ENCODE measurements at places on chromosomes 12 and 14.

DNA sequence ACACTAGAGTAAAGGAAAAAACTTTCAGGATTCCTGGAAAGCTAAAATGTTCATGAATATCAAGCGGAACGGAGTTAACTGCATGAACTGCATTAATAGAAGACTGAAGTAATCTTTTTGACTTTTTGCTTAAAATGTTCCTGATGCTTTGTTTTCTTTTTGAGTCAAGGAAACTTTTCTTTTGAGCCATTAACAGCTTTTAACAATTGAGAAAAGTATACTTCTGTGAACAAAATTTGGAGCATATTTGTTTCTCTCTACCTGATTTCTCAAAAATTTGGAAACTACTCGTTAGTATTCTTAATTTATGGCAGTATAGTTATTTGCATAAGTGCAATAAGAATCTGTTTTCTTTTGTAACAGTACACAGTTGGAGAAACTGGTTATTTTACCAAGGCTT lies 78.5 kb downstream of the CALM1 start:
- no peak for DNase-seq

DNA sequence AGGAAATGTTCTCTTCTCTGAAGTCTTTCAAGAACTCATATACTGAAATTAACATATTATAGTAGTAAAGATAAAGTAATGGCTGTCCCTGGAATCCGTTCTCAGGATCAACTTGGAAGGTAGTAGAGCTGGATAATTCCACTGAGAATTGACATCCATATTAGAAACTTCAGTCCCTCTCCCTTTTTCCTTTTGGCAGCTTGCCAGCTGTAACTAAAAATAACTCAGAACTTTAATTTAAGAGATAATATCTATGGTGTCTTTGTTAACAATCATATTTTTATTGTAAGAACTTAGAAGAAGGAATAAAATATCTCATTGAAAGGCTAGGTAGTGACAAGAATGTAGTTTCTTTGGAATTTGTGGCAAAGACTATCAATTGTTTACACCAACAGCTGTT lies 61.4 kb upstream of the PLEKHA5 start:
- DNase-seq: no peak

DNA sequence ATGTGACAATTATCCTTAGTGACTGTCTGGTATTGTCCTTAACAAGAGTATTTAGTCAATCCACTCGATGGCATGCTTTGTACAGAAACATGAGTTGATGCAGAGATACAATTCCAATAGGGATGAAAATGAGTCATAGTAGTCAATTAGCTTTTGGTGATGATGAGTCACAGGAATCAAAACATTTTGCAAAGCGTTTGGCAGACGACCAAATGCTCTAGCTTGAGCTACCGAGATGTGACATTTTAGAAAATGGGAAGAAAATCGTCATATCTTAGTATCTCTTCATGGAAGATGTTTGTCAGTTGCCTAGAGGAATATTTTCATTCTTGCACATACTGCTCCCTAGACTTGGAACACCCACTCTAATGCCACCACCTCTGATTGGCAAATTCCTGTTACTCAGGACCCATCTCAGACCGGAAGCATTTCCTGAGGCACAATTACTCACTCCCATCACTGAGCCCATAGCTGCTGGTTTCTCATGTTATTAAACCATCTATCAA lies 95.0 kb downstream of the LMNTD1 start:
- DNase-seq: no peak

GRCh38 chr12:15534322-15534721 lies 212.0 kb downstream of the PTPRO start:
- peak; percentile 55 for DNase-seq

DNA sequence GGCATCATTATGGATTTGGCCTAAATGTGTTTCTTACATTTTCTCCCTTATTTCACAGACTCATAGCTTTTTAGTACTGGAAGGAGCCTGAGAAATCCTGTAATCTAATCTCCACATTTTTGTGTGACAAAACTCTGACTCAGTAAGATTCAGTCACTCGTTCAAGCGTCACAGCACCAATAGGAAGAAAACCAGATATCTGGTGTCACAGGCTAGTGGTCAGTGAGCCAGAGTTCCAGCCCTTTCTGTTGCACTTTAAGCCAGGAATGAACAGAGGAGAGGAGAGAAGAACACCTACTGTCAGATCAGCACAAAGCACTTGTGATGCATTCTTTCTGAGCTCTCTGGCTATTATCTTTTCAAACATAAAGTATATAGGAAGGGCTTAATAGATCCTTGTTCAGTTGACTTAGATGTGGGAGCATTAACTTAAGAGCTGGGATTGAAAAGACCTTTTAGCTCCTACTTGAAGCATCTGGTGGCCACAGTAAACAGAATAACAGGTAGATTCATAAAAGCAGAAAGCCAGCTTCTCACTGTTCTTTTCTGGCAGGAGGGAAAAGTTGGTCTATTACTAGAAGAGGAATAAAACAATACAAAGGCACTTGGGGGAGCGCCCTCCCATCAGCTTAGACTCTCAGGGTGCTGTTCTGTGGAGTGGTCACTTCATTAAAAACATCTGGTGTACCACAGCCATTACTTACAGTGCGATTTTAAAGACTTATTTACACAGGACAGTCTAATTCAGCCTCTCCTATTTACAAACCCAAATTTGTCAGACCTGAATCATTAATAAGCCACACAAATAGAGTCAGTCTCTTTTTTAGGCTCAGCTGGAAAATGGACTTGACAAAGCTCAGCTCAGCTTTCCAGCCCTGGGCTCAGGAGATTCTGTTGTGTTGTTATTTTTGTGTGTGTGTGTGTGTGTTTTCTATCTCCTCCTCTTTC lies 12.2 kb upstream of the NID2 start:
- DNase-seq: no peak

- no peak for DNase-seq
These were observed 3.3 kb downstream of the DDHD1 start for GRCh38 chr14:53149668-53150316.
